Astrocyte of the hippocampus (primary cell): ENCODE measurements at places on chromosomes 5 and 9.
A peak's percentile ranks its signal among the peaks of the same experiment; 100 is the strongest.

GRCh38 chr9:71758785-71759184 lies 9.5 kb downstream of the CEMIP2 start:
- peak; percentile 38 for DNase-seq

- DNase-seq = no peak
These were observed 23.3 kb downstream of the COX7C start for GRCh38 chr5:86640998-86641397.

- no peak for DNase-seq
These were observed 105.2 kb downstream of the RFK start for GRCh38 chr9:76289042-76289441.

GRCh38 chr5:149200355-149200754 lies 59.1 kb downstream of the ABLIM3 start:
- DNase-seq = no peak

GRCh38 chr9:127258606-127259471 lies 5.7 kb upstream of the GARNL3 start:
- DNase-seq = no peak

GRCh38 chr5:6305853-6306252 lies 72.5 kb downstream of the MED10 start:
- DNase-seq = no peak

GRCh38 chr9:85147046-85147640 lies 477.6 kb downstream of the NTRK2 start:
- no peak for DNase-seq

DNA sequence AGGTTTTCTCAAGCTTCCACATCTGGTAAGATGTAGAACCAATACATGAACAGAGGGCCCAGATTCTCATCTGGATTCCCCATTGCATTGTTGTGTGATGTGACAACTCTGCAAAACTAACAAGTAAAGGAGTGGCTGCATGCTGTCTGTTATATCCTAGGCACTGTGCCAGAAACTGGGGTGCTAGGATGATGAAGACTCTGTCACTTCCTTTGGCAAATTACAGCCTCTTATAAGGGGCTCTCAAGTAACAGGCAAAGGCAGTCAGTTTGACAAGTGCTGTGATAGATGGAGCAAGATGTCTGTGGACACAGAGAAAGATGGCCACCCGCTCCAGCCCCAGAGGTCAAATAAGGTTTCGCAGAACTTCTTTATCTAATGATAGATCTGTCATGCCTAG lies 115.7 kb downstream of the PAPPA start:
- no peak for DNase-seq
